ENCODE measurements at places on chromosomes 7 and 10.

DNA sequence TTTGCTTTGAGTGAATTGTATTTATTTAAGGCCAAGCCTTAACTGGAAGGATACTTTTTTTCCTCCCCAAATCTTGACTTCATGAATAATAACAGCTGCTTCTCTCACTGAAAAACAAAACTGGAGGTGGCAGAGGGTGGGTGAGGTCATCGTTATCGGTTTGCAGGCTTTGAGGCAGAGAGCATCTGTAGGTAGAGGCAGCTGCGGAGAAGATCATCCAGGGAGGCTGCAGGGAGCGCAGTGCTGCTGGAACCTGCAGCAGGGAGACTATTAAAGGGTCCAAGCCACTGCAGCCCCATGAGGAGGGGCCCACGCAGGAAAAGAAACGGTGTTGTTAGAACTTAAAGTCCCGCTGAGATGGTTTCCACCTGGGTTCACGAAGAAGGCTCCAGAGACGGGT lies 112.1 kb upstream of the SDK1 start:
- DNase-seq, result no peak

DNA sequence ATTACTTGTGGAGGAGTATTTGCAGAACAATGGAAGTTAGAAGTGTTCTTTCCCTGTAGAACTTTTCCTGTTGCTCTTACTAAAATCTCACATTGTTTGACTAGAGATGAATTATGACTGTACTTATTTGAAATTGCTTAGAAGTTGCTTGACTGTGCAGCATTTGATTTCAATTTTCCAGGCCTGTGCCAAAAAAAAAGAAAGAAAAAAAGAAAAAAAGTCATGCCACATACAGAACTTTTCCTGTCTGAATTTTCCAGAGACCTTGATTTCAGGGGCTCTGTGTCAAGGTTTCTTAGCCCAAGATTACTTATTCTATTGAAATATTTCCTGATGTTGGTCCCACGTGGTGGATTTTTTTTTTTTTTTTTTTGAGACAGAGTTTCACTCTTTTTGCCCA lies 3.5 kb upstream of the FAM171A1 start:
- DNase-seq, result no peak

GRCh38 chr10:11899067-11899876 lies 76.1 kb downstream of the PROSER2 start:
- DNase-seq, result no peak

DNA sequence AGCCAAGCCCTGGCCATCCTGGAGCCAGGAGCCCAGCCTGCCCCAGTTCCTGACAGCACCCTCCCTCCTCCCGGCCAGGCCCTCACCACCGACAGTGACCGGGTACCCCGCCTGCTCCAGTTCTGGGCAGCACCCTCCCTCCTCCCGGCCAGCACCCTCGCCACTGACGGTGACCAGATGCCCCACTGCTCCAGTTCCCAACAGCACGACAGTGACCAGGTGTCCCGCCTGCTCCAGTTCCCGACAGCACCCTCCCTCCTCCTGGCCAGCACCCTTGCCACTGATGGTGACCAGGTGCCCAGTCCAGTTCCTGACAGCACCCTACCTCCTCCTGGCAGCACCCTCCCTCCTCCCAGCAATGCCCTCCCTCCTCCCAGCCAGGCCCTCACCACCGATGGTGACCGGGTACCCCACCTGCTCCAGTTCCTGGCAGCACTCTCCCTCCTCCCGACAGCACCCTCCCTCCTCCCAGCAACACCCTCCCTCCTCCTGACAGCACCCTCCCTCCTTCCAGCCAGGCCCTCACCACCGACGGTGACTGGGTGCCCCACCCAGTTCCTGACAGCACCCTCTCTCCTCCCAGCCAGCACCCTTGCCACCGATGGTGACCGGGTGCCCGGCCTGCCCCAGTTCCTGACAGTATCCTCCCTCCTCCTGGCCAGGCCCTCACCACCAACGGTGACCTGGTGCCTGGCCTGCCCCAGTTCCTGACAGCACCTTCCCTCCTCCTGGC lies 40.3 kb downstream of the VIPR2 start:
- DNase-seq, result no peak

- no peak for DNase-seq
These were observed 580.5 kb downstream of the INHBA start for GRCh38 chr7:41122256-41122987.

DNA sequence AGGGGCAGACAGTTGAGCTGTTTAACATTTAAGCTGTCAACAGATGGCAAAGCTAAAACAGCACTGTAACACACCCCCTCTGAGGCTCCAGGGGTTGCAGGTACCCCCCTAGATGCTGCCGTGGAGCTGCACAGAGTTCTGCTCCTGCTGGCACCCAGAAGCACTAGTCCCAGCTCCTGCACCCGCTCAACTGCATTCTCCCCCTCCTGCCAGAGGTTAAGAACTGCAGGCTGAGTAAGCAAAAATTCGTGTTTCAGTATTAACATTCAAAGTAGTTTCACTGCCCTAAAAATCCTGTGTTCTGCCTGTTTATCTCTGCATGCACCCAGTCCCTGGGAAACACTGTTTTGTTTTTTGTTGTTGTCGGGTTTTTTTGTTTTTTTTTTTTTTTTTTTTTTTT lies 790.8 kb upstream of the KCND2 start:
- DNase-seq, result peak; percentile 45

DNA sequence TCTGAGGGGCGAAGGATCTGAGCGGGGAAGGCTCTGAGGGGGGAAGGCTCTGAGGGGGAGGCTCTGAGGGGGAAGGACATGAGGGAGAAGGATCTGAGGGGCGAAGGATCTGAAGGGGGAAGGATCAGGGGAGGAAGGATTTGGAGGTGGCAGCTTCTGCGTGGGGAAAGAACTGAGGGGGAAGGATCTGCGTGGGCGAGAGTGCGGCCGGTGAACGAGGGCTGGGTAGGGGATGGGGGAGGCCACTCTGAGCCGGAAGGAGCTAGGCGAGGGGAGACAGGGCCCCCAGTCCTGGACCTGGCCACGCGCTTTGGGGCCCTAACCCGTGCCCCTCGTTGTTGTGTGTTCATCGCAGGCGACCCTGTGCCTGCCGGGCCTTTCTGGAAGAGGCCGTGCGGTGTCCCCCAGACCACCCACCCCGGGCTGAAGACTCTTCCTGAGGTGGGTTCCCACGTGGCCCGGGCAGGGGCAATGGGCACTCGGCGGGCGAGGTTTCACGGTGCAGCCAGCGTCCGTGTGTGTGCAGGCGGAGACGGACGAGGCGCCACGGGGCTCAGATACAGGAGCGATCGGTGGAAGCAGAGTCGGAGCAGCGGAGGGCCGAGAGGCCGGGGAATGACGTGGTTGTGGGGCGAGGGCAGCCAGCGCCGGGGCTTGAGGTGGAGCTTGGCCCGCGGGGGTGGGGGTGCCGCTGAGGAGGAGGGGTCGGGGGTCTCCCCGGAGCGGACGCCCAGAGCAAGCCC lies 2.0 kb downstream of the CALY start:
- no peak for DNase-seq

DNA sequence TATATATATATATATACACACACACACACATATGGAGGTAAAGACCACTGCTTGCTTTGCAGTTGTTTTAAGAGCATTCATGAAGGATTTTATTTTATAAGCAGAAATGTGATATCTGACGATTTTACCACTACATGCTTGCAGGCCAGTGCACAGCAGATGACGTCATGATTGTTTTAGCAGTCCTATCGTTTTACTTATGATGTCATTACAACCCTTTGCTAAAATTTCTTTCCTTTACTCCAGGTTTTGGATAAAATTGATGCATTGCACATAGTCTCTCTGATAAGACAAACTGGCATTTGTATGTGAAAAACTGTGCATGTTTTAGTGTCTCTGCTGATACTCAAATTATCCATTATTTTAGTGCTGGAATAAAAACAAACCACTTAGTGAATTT lies 9.2 kb downstream of the EGFR start:
- no peak for DNase-seq

GRCh38 chr7:74575083-74575784 lies 82.3 kb upstream of the GTF2I start:
- DNase-seq, result no peak

DNA sequence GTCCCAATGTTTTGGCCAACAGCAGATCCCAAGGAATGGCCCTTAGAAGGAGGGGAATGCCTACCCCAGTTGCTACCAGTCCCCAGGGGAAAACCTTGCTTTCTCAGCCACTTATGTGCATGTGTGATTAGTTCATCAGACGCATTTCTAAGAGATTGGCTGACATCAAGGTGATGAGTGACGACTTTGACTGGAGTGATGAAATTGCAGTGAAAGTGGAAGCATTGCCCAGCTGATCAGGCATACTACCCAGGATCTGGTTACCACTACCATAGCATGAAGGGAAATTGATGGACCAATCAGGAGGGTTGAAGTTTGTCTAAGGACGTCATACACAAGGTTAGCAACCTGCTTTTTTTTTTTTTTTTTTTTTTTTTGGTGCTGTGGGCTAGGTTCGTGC lies 90.3 kb upstream of the ELMO1 start:
- DNase-seq, result no peak

DNA sequence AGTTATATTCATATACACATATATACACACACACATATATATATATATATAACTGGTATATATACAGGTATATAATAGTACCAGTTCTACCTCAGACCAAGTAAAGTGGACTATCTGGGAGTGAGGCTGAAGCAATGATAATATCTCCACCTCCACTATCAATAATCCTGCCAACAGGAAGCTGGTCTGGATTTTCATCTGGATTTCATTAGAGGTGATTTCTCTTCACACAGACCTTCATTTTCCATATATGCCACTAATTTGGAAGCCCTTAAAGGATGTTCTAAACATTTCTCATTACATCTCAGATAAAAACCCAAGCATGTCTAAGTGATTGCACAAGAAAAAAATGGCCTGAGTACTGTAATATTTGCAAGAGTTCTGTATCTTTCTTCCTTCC lies 1.7 kb upstream of the SLC35B4 start:
- no peak for DNase-seq

DNA sequence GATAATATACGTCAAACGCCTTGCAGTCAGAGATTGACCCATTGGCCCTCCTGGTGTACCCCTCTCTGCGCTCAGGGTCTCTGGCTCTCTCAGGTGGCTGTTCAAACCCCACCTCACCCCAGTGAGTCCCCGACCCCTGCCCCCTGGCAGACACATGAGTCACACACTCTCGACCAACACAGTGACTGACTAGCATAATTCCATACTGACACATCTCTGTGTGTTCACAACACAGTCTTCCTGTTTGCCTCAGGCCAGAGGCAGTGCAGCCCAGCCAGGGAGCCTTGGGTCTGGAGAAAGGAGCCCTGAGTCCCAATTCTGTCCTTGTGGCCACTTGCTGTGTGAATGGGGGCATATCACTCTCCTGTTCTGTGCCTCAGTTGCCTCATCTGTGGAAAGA lies 40.1 kb downstream of the PALD1 start:
- DNase-seq, result no peak

GRCh38 chr10:97481071-97481470 lies 17.2 kb downstream of the MMS19 start:
- no peak for DNase-seq

GRCh38 chr10:17504547-17505245 lies 50.3 kb upstream of the ST8SIA6 start:
- DNase-seq, result no peak

DNA sequence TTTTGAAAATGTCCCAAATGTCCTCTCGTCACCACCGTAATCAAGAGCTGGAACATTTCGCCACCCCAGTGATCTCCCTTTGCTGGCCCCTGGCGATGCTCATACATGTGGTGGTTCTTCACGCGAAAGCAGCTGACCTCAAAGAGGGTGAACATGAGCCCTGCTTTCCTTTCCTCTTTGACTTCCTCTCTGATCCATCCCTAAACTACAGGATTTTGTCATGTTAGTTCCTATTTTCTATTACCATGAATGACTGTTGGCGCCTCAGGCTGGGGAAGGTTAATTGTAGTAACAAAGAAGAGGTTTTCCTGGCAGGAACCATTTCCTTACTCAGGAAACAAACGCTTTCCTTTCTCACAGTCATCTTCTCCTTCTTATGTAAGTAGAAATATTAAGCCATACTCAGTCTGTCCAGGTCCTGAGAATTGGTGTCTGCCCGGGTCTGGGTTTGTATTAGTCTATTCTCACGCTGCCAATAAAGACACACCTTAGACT lies 114.5 kb downstream of the INSYN2A start:
- no peak for DNase-seq

DNA sequence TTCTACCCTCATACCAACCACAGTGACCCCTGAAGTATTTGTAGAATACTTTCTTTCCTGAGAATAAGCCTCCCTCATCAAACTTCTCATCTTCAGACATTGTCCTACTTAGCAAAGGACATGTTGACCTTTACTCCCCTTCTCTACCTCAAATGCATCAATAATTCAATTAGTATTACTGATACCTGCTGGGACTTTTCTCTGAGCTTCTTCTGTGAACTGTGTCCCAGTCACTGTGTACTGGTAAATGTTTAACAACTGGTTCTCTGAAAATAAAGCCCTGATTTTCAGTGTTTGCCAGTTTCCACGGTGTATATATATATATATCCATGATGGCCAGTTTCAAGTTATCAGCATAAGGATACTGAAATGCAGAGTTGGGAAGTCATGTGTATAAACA lies 12.2 kb downstream of the PANK1 start:
- no peak for DNase-seq

DNA sequence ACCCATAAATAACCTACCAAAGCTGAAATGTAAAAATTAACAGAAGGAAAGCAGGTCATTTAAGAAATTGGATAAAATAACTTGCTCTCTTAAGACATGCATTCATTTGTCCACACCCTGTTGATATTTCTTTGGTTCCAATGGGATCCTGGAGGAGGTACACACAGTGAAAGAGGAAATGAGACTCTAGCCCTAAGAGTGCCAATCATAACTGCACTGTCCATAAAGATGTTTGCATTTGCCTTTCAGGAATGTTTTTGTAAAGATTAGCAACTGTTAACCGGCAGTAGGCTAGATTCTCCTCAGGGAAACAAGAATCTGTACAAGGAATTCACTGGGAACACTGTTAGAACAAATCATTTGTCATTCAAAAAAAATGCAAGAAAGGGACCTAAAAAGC lies 61.0 kb downstream of the MEOX2 start:
- no peak for DNase-seq

GRCh38 chr7:47586925-47587324 lies 5.0 kb upstream of the TNS3 start:
- no peak for DNase-seq

- no peak for DNase-seq
These were observed 20.2 kb upstream of the HPS1 start for GRCh38 chr10:98466861-98467505.

DNA sequence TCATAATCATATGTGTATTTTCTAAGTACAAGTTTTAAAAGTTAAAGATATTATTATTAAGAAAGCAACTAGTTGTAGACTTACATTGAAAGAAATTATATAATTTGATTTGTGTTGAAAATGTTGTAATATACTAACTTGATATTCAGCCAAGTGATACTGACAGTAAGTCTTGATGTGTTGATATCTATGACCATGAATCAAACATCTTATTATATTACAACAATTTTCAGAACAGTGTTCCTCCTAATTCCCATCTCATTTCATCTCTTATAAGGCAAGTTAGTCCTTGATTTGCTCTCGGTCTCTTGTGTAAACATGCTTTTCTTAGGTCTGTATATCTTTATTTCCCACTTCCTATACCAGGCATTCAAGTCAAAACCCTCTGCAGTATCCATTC lies 269.2 kb upstream of the SEMA3E start:
- no peak for DNase-seq
